Activated naive CD4-positive, alpha-beta T cell treated with anti-CD3 and anti-CD28 coated beads, Interleukin-2, amount 50 U/mL, for 72 hours (primary cell): ENCODE measurements at places on chromosomes 1 and 21. TPM values are rescaled to one million over a fixed set of nuclear protein-coding genes. Genes with fewer than 3 reads are reported as not detected.

DNA sequence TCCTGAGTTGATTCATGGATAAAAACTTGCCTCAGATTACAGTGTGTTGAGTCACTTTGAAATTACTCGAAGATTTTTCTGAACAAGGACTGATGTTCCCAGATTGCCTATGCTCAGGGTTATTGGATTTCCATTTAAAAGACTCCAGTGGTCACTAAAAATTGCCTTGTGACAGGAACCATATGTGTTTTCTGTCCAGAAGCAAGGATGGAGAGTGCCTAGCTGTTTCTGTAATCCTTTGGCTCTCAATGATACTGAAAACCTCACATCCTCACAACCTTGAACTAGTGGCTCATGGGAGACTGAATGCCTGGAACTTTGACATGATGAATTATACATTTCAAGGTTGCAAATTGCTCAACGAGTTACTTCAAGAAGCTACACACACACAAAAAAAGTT lies 1271.8 kb downstream of the BRINP3 start:
- DNase-seq: no peak

- no peak for DNase-seq
Observed at GRCh38 chr1:3550511-3551289, 60.6 kb downstream of the MEGF6 start.

GRCh38 chr21:43728154-43728466 lies 9.2 kb downstream of the PDXK start:
- no peak for DNase-seq

DNA sequence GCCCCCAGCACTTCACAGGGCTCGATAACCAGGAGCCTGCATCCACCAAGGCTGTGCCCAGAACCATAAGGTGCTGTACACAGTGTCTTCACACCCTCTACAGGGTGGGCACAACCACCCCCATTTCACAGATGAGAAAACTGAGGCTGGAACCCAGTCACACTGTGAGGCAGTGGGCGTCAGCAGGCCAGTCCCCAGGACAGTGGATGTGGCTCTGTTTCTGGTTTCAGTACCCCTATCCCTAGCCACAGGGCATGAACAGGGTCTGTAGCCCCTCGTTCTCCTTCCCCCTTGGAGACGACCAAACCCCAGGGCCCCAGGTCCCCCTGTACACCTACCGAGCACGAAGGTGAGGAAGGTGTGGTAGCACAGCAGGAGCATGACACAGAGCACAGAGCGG lies 27.6 kb downstream of the TTC39A start:
- DNase-seq: no peak

The LCE1D gene
- not detected for total RNA-seq

GRCh38 chr1:32241001-32241763 lies 5.8 kb upstream of the FAM167B start:
- DNase-seq: peak; percentile 67

DNA sequence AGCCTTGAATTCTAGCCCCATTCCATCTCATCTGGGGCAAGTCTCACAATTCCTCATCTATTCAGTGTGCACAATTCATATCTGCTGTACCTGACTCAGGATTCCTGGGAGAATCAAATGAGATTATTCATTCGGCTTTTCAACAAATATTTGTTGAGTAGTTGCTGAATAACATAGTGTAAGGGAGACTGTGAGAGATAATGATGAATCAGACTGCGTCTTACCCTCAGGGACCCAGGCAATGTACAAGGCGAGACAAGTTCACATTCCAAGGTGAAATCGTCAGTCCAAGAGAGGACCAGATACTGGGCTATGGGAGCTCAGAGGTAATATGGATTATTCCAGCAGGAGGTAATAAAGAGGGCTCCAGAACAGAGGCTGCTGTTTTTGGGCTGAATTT lies 67.8 kb upstream of the SMYD2 start:
- no peak for DNase-seq

The TSPEAR gene
- total RNA-seq: not detected

DNA sequence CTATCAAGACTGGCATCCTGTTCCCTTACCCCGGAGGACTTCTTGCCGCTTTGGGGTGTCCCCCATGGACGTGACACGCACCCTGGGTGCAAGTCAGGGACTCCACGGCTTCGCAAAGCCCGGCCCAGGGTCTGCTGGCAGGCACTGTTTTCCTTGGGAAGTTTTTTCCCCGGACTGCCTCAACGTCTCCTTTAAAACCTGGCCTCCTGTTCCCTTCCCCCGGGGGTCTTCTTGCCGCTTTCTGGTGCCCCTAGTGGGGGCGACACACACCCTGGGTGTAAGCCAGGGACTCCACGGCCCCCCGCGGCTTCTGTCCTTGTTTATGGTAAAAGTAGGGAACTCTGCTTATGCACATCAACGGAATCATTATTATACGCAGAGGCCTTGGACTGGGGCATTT lies 136.6 kb downstream of the LIPI start:
- DNase-seq: no peak

- DNase-seq: no peak
Observed at GRCh38 chr1:27000817-27001460, 7.4 kb downstream of the TRNP1 start.
